GM13976 (cell line): ENCODE measurements at places on chromosomes 3 and 15.
A peak's percentile ranks its signal among the peaks of the same experiment; 100 is the strongest.

GRCh38 chr3:177483182-177483967 is 286.1 kb upstream of the TBL1XR1 start:
- no peak for DNase-seq

DNA sequence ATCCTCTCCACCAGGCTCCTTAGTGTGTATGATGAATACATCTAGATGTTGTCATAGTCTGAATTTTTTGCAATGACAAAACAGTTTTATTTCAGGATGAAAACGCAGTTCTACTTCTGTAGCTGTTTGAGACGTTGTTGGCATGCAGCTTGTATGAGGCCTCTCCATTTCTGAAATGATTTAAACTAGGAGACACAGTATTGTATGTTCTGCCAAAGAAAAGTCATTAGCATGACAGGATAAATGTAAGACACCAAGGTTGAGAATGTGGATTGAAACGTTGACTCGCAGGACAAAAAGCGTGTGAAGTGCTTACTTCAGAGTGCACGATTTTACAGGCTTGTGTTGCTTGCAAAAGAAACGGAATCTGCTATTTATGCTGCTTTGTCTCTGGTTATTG is 35.3 kb downstream of the ABHD17C start:
- no peak for DNase-seq

- DNase-seq = no peak
Measured at GRCh38 chr3:101340591-101340990, 20.2 kb upstream of the IMPG2 start.

- DNase-seq = no peak
Measured at GRCh38 chr15:32889214-32889613, 171.4 kb downstream of the GREM1 start.

DNA sequence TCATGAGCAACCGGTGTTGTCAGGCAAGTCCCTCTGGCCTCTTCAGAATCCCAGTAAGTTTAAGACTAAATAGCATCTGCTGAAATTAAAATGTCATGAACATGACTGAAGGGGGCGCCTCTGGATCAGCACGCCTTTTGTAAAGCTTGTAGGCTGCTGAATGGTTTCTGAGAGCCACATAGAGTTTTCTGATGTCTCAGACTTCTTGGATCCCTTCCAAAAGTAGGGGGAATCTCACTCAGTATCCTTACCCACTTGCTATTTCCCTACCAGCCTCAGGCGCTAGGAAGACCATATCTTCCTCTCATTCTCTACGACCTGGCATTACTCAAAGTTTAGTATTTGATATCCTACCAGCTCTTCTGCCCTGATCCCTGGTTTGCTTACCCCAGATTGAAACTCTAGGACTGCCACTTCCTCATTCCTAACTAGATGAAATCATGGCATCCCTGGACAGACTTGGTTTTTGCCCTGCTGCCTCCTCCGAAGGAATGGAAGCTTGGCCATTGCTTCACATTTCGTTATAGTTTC is 62.7 kb upstream of the CD47 start:
- peak; percentile 44 for DNase-seq

GRCh38 chr3:175411405-175411804 is 552.3 kb downstream of the NAALADL2 start:
- DNase-seq = no peak

- no peak for DNase-seq
Measured at GRCh38 chr15:68681836-68682235, 103.0 kb downstream of the CORO2B start.

DNA sequence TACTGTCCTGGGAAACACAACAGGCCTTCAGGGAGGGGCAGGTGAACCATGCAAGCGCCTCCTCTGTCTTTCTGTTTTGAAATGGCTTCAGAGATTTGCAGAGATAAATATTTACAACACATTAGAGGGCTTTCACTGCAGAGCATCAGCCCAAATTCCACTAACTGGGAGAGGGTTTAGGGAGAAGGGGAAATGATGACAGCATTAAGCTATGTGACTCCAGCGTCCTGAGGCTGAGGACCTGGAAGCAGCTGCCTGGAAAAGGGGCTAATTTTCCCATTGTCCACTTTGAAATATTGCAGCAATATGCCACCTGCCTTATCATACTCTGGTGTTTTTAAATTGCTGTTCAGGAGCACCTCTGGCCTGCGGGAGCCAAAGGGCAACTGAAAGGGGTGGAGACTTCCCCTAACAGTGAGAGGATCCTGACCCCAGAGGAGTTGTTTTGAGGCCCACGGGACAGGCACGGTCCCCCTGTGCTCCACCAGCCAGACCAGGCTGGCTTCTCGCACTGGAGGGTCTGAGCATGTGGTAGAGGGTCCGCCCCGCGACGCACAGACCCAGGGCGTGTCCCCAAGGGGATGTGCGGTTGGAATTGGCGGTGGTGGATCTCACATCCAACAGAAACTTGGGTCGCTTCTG is 110.6 kb downstream of the XXYLT1 start:
- DNase-seq = no peak

DNA sequence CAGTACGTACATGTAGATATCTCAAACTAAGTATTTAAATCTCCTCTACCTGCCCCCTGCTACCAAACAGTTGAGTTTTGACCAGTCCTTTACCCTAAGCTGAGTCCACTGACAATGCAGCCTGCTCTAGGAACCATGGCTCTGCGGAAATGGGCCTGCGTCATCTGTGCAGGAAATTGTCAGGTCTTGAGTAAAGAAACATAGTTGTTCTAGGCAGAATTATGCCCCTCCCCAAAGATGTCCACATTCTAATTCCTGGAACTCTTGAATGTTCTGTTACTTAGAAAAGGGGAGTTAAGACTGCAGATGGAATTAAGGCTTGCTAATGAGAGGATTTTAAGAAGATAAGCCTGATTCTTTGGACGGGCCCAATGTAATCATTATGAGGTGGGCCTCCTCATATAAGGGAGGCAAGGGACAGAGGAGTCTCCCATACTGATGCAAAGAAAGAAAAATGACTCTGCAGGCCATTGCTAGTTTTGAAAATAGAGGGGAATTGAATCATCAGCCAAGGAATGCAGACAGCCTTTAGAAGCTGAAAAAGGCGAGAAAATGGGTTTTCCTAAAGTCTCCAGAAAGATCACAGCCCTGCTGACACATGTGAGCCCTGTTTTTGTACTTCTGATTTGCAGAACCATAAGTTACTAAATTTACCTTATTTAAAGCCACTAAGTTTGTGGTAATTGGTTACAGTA is 5.5 kb upstream of the VGLL3 start:
- no peak for DNase-seq

DNA sequence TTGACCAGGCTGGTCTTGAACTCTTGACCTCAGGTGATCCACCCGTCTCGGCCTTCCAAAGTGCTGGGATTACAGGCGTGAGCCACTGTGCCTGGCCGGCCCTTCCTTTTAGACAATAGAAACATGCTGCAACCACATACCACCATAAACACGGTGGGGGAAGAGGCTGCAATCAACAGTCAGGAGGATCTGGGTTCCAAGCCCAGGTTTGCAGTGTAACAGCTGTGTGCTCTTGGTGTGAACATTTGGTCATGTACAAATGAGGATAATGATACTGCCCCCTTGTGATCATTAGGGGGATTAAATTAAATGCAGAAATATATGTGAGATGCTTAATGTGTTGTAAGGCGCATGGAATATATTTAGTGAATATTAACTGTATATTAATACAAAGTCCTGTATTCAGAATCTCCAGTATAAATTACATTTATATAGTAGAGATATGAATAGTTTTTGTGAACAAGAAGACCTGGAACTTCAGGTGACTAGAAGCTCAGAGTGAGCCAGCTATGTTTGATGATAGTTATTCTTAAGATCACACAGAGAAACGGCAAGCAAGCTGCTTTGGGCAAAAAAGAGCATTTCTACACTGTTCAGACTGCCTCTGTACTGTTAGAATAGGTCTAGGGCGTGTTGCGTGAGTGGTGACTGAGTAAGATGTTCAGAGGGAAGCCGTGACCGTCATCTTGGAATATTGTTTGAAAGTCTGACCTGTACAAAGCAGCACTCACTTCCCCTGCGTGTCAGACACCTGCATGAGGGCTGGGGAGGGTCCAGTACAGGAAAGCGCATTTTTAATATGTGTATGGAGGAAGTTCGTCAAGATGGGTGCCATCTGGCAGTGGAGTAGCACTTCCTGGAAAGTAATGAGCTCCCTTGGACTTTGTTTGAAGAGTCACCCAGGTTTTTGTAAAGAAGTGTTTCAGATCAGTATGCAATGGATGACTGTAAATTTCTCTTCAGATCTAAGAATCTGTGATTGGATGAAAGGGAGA is 125.8 kb downstream of the PGPEP1L start:
- peak; percentile 69 for DNase-seq

- DNase-seq = no peak
Measured at GRCh38 chr3:143045639-143046038, 44.3 kb downstream of the U2SURP start.

GRCh38 chr15:62957130-62957529 is 85.4 kb upstream of the TPM1 start:
- no peak for DNase-seq

DNA sequence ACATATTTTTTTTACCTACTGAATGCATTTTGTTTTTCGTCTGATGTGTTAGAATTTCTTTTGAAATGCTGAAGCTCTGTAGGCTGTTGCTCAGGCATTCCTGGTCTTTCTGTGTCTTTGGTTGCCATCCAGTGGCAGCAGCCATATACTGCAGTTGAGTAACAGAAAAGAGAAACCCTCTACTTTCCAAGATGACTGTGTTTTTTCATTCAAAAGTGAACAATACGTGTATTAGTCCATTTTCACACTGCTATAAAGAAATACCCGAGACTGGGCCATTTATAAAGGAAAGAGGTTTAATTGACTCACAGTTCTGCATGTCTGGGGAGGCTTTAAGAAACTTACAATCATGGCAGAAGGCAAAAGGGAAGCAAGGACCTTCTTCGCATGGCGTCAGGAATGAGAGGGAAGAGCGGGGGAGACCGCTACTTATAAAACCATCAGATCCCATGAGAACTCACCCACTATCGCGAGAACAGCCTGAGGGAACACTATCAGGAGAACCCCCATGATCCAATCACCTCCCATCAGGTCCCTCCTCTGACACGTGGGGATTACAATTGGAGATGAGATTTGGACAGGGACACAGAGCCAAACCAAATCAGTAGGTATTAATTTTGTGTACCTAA is 4.7 kb upstream of the GOLGA8B start:
- peak; percentile 66 for DNase-seq

DNA sequence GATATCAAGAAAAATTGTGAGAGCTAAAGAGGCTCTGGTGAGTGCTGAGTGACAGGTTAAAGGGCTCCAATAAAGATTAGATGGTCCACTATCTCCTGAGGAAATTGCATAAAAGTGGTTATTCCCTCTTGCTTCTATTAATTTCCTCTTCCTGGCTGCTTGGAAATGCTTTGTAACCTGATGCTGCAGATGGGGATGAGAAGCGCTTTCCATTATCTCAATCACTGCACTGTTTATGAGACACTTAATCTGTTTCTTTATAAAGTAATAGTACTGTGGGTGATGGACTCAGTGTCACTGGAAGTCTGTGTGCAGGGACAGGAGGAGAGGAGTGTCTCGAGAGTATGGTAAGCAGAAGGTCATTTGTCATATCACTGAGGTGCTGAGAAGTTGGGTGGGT is 305.3 kb downstream of the EPHB1 start:
- DNase-seq = no peak

DNA sequence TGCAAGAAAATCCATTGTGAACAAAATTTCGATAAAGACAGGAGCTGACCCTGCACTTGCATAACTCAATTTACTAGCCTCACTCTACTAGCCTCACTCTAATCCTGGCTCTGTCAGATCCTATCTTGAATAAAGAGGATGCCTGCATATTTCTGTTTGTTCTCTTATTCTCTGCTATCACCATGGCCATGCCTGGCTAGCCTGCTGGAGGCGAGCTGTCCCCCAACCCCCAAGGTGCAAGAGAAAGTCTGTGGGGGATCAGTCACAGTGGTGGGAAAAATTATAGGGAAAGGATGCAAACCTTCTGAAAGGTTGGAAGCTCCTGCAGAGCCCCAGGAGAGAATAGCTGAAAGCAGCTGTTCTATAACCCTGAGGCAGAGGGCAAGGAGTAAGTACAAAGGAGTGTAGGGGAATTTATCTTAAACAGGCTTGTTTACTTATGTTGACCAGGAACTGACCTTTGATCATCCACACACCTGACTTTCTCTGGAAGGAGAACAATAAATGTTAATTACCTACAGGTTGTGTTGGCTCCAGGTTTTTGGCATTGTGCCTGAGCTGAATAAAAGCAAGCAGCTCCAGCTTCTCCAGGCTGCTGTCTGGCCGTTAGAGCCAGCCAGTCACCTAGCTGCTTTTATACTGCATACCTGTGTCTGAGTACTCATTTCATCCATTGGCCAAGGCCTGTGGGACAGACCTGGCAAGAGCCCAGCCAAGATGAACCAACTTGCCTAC is 137.7 kb upstream of the RASGRP1 start:
- DNase-seq = no peak

DNA sequence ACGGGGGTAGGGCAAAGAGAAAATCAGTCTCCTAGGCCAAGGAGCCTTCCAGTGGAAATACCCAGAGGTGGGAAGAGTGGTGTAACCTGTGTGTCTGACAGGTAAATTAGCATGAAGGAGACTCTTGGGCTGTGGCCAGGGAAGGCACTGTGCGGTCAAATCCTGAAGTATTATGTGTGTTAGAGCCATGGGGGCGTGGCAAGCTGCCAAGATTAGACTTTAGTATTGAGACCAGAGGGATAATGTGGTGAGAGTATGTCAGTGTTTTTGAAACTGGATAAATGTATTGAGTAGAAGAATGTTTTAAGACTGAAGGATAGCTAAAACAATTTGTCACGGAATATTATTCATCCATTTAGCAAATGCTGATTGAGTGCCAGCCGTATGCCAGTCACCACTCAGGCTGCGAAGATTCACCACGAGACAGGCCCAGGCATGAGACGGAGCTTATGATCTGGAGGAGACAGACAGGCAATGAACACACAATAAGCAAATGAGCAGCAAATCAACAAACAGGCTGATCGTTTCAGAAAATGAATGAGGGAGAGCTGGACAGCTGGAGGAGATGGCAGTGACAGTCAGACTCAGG is 445.9 kb downstream of the MCTP2 start:
- no peak for DNase-seq

DNA sequence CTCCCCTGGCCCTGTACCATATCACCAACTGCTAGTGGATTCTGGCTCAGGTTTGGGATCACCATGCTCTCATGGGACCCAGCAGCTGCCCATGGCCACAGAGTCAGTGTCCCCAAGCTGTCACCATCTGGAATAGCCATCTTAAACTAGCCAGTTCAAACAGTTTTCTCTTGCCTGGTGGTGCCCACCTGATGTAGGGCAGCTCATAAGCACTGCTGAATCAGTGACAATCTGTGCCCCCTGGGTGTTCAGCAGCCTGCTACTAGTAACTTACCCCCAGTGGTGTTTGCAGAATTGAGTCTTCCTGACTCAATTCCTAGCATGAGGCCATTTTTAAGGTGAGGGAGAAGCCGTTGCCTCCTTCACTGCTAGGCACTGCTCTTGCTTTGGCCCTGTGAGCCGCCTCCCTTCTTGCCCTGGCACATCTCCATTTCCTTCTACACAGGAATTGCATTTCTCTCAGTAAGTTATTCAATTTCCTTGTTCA is 7.9 kb downstream of the RPSA start:
- DNase-seq = no peak

GRCh38 chr3:72338942-72339669 is 509.1 kb downstream of the SHQ1 start:
- DNase-seq = peak; percentile 57

- no peak for DNase-seq
Measured at GRCh38 chr15:38824719-38825118, 260.1 kb upstream of the RASGRP1 start.
